ENCODE measurements at places on chromosomes 16 and 17.
A peak's percentile ranks its signal among the peaks of the same experiment; 100 is the strongest.

- DNase-seq: no peak
These were observed at the start of gene ALOX12B for GRCh38 chr17:8087075-8087951. Gene ALOX12B (minus strand): TSS chr17:8087716. CDS start chr17:8087442, 274 bp downstream.

DNA sequence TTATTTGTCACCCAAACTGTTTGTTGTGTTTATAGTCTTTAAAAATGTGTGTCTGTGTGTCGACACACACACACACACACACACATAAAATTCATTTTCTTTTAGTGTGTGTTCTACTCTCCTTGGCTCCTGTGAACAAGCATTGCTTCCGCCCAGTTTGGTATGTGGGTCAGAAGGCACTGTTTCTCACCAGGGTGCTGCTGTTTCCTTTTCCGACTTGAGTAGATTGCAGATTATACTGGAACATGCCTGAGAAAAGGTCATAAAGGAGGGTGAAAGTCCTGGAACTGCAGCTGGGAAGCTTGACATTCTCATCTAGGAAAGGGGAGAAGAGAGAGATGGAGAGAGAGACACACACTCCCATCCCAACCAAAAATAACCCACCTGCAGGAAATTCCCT is 330.3 kb downstream of the BCAS3 start:
- no peak for DNase-seq

- peak; percentile 88 for DNase-seq
These were observed at the start of gene KLHL36 for GRCh38 chr16:84647828-84648594. Gene KLHL36 (plus strand): TSS chr16:84648511. CDS start chr16:84650868, 2,357 bp downstream.

DNA sequence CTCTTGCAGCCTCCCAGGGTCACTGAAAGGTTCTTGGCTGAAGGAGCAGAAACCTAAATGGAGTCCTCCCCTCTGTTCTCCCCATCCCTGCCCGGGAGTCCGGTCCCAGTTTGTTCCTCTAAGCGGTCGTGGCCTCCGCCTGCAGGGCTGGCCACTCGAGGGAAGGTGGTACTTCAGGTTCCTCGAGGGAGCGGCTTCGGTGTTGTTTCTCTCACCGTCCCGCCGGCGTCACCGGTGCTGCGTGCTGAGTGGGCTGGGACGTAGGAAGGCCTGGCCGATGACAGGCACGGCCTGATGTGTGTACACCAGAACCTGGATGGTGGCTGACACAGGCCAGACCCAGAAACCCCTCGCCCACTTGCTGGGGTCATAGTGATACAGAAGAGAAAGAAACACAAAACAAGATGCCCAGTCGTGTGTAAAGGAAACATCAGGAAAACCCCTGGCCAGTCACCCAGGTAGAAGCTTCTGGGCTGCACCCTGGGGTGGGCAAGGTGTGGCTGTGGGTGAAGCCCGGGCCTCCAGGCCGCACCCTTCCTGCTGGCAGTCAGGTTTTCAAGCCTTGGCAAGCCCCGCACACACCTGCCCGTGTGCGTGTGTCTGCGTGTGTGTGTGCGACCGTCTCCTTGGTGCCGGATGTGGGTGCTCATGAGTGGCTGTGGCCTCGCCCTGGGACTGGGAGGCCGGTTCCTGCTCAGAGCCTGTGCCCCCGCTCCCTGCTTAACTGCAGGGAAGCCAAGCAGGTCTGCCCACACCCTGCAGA is 52.0 kb downstream of the BAIAP2 start:
- no peak for DNase-seq

DNA sequence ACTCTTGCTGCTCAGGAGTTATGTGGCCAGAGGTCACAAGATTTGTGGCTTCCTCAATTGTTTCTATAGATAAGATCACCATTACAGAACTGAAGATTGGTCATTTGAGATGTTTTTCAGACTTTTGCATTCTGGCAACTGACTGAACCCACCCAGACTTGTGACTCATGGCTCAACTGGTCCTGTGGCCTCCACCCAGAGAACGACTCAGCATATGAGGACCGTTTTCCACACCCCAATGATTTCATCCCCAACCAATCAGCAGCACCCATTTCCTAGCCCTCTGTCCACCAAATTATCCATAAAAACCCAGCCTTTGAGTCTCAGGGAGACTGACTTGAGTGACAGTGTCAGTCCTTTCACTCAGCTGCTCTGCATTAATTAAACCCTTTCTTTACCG is 143.2 kb upstream of the ASIC2 start:
- peak; percentile 49 for DNase-seq

DNA sequence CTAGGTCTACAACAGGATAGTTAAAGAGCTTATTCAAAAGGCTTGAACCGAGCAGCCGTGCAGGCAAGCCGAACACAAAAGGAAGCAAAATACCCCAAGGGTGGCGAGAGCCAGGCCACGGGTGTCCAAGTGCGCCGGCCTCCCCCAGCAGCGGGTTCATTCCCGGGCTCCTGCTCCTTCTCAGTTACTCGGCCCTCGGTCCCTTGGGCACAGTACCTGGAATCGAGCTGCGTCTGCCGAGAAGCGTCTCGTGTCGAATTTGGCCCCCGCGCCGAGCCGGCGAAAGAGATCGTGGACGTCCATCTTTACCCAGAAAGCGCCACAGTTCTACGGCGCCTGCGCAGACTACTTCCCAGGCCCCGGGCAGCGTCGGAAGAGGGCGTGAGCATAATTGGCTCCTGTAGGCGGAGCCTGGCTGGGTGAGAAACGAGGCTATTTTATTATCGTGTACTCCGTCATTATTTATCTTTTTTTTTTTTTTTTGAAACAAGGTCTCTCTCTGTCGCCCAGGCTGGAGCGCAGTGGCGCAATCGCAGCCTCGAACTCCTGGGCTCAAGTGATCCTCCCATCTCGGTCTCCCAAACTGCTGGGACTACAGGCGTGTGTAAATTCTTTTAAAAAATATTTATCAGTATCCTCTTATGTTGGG is at the start of gene DDX52:
Gene DDX52, minus strand, starts transcription at position 329 of the 649 bp plus-strand sequence. Its CDS starts 26 bp downstream, at position 303.
- DNase-seq: peak; percentile 98

- DNase-seq: no peak
These were observed 1.4 kb upstream of the KRT222 start for GRCh38 chr17:40666331-40666730.

- no peak for DNase-seq
These were observed 3.7 kb downstream of the BCL6B start for GRCh38 chr17:7026471-7027115.

- DNase-seq: peak; percentile 75
These were observed 32.7 kb upstream of the CDH1 start for GRCh38 chr16:68704232-68704867.

DNA sequence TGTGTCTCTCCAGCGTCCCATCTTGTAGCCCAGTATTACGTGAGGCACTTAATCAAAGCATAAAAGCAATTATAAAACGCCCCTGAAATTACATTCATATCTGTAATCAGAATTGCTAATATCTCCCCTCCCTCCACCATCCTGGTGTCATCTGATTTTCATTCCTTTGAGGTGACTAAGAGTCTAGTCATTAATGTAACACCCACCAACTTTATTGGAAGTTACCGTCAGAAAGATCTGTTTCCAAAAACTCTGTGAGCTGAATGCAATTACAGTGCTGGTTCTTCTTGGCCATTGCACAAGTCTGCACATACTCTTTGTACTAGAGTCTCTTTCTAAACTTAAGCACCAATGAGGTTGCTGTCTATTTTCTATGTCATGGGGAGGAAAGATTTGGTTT is 12.5 kb upstream of the MAF start:
- no peak for DNase-seq

- no peak for DNase-seq
These were observed 252.2 kb downstream of the CPPED1 start for GRCh38 chr16:12551530-12551929.

- no peak for DNase-seq
These were observed 363 bp downstream of the KARS1 start for GRCh38 chr16:75647112-75647491.

GRCh38 chr16:57642160-57643135 is 14.0 kb downstream of the ADGRG1 start:
- no peak for DNase-seq

GRCh38 chr16:69397821-69398521 is 12.2 kb upstream of the TERF2 start:
- peak; percentile 70 for DNase-seq

DNA sequence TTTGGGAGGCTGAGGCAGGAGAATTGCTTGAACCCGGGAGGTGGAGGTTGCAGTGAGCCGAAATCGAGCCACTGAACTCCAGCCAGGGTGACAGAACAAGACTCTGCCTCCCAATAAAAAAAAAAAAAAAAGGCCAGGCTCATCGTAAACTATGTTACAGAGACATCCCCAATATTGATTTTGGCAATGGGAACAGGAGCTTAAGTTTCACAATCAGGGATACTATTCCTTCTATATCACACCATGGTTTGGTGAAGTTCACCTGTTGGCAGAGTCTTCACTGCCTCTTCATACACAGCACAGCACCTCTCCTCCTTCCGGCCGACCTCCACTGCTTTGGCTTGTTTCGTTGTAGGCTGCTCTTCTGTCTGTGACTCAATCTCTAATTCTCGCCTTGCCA is 21.2 kb downstream of the UTP6 start:
- no peak for DNase-seq

DNA sequence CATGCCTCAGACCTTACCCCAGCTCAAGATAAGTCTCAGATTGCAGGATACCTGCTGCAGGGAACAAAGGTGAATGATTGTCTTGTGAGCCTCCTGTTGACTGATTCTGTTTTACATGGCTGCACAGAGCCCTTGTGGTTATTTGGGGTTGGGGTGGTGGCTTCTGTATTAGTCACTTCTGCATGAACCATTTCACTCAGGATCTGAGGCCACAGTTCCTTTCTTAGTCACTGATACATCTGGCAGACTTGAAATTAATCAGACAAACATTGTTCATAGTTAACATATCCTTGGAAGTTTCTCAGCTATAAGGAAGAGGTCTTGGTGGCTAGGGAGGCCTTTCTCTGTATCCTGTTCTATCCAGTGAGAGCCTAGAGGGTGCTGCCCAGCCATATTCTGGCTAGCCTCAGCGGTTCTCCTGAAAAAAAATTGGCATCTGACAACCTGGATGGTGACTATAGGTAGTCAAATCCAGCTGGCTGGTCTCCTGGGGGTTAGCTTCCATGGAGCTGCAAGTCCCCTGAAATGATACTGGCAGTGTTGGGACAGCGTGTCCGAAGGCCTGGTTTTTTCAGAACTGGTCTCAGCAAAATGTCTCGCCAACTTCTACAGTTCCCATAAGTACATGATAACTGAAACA is 8.4 kb upstream of the PLK1 start:
- DNase-seq: peak; percentile 87

DNA sequence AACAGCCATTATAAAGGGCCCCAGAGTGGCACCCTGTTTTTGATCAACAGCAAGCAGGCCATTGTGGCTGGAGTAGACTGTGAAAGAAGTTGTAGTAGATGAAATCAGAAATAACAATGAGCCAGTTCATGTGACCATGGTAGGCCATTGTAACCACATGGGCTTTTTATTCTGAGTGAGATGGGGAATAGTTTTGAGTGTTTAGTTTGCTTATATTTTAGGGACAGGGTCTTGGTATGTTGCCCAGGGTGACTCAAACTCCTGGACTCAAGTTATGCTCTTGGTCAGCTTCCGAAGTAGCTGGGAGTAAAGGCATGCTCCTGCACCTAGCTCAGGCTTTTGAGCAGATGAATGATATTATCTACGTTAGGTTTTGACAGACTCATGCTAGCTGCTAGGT is 12.0 kb downstream of the CBFB start:
- DNase-seq: no peak

- no peak for DNase-seq
These were observed 56.9 kb downstream of the WWP2 start for GRCh38 chr16:69818891-69819545.

- no peak for DNase-seq
These were observed 64.9 kb downstream of the ZNF652 start for GRCh38 chr17:49297141-49297540.

DNA sequence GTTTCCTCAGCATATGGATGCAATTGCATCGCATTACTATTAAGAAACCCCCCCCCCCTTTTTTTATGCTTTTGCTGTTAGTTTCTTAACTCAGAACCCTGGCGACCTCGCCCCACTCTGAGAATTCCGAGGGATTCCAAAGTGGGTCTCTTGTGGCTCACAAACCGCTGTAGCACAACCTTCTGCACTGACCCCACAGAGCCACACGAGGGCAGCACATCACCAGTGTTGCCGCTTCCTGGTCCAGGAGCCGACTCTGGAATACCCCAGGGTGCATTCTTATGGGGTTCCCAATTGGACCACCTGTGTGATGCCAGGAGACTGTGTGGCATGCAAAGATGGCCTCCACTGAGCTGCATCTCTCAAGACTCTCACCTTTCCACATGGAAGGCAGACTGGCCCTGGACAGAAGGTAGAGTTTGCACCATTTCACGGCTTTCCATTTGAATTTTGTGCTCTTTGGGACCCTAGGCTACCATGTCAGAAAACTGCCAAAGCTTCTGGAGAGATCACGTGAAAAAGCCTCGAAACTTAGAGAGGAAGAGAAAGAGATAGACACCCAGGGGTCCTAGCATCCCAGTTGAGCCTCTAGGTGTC is 432.7 kb upstream of the ASIC2 start:
- DNase-seq: peak; percentile 64

Measured in AG08395 (cell line).